ENCODE measurements at places on chromosomes 2 and 18. TPM values are rescaled to one million over a fixed set of nuclear protein-coding genes. Genes with fewer than 3 reads are reported as not detected.

DNA sequence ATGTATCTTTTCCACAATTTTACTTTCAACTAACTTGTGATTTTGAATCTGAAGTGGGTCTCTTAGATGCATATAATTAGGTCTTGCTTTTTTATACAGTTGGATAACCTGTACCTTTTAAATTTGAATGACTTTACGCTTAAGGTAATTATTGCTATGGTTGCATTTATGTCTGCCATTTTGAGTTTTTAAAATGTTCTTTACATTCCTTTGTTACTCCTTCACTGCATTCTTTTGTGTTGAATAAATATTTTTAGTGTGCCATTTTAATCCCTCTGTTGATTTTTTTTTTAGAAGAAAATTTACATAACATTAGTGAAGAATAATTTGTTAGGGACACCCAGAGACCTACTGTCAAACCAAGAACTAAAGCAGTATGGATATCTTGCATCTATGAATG, 65.3 kb downstream of the BIRC6 start:
- no peaks in the 10 kb centered on the region for H3K36me3 ChIP-seq
- no peaks in the 10 kb centered on the region for H3K27me3 ChIP-seq
- DNase-seq, result no peak
- H3K27ac ChIP-seq, result no peak overlapping the region
- H3K4me1 ChIP-seq, result peaks cover 3% of the 10 kb centered on the region
- H3K4me3 ChIP-seq, result no peak overlapping the region

The RGPD4 gene
- total RNA-seq, result not detected

DNA sequence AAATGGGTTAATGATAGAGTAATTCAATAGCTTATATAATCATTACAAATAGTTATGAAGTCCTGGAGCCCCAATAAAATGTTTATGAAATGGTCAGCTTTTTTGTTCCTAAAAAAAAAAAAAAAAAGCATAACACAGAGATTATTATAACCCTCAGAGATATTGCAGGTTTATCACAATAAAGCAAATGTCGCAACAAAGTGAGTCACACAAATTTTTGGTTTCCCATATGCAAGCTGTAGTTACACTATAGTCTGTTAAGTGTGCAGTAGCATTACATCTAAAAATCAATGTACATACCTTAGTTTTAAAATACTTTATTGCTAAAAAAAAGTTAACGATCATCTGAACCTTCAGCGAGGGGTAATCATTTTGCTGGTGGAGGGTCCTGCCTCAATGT, 20.0 kb downstream of the WDFY1 start:
- H3K27me3 ChIP-seq, result no peaks in the 10 kb centered on the region
- H3K27ac ChIP-seq, result no peak overlapping the region
- no peaks in the 10 kb centered on the region for H3K36me3 ChIP-seq
- DNase-seq, result no peak

GRCh38 chr2:240837621-240838020, 17.6 kb upstream of the KIF1A start:
- no peaks in the 10 kb centered on the region for H3K4me1 ChIP-seq
- no peaks in the 10 kb centered on the region for H3K27me3 ChIP-seq
- H3K36me3 ChIP-seq, result no peaks in the 10 kb centered on the region

DNA sequence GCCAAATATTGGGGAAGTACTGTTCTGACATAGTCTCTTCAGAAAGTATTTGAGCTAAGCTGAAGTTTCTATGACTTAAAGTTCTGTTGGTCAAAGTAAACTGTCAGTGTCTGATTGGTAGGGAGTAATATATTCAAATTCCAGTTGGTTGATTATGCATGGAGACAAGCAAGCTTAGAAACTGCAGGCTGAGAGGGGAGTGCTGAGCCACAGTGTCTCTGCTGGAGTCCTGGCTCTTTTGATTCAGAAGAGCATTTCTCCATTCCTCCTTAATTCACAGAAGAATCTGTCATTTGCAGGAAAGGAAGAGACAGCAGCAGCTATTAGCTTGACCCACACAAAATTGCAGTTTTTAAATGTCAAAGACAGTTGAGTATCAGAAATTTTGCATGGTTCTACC, 201.4 kb upstream of the TMEM200C start:
- no peak overlapping the region for H3K4me3 ChIP-seq
- H3K27me3 ChIP-seq, result no peaks in the 10 kb centered on the region
- no peaks in the 10 kb centered on the region for H3K4me1 ChIP-seq
- no peak overlapping the region for H3K27ac ChIP-seq
- DNase-seq, result no peak

GRCh38 chr18:37649930-37650329, 84.3 kb upstream of the CELF4 start:
- no peaks in the 10 kb centered on the region for H3K27me3 ChIP-seq
- no peak for DNase-seq
- H3K36me3 ChIP-seq, result no peaks in the 10 kb centered on the region
- no peak overlapping the region for H3K27ac ChIP-seq
- no peaks in the 10 kb centered on the region for H3K4me1 ChIP-seq

The KCNG2 gene
- 0.76 TPM for total RNA-seq

DNA sequence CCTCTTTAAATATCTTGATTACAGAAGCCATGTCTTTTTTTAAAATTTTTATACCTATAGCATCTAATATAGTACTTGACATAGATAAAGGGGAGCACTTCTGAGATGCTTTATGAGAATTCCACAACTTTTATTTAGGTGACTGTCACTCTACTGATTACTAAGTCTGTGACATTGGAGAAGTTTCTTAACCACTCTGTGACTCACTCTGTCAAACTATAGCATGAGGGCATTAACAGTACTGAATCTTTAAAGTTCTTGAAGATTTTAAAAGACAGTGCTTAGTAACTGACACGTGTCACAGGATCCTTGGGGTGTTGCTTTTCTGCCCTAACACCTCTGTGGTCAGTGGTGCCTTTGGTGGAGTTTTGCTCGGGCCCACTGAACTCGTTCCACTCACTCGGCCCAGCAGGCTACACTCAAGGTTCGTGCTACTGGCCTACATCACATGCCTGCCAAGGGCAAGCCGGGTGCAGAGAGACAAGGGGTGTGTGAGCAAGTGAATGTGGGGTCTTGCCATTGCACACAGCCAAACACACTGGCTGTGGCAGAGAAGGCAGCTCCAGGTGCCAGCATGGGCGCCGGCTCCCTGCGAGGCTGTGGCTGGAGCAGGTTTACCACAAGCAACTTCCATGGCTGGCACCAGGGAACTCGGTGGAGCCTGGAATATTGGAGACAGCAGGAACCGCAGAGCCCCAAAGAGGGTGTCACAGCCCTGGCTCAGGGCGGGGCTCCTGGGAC, 734.0 kb upstream of the CDH7 start:
- no peaks in the 10 kb centered on the region for H3K36me3 ChIP-seq
- no peaks in the 10 kb centered on the region for H3K4me1 ChIP-seq

Measured in kidney (tissue), 22 donors.